Activated T-cell treated with anti-CD3 and anti-CD28 coated beads, Interleukin-2, amount 50 U/mL, for 1 hour (primary cell): ENCODE measurements at places on chromosomes 16 and 17.

- no peak for DNase-seq
These were observed 122.3 kb downstream of the GOSR1 start for GRCh38 chr17:30599428-30600059.

DNA sequence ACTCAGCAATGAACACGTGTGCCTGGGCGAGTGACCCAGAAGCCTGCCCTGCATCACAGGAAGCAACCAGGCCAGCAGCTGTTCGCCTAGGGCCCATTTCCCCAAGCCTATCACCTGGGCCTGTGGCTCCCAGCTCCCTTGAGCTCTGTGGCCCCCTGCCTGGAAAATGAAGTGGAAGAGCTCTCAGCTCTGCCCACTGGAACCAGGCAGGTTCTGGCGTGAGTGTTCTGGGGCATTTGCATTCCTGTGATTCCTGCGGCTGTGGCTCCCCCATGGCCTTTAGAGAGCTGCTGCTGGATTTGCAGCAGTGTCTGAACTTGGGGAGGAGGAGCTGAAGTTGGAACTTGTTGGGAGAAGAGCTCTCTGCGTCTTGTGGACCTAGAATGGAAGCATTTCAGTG lies 22.8 kb downstream of the PGS1 start:
- no peak for DNase-seq

GRCh38 chr17:74752415-74752814 lies 4.0 kb downstream of the NHERF1 start:
- DNase-seq: no peak

GRCh38 chr17:914561-914960 lies 65.0 kb downstream of the NXN start:
- no peak for DNase-seq

- DNase-seq: no peak
These were observed 43.7 kb downstream of the PKD1L3 start for GRCh38 chr16:71956486-71956885.

DNA sequence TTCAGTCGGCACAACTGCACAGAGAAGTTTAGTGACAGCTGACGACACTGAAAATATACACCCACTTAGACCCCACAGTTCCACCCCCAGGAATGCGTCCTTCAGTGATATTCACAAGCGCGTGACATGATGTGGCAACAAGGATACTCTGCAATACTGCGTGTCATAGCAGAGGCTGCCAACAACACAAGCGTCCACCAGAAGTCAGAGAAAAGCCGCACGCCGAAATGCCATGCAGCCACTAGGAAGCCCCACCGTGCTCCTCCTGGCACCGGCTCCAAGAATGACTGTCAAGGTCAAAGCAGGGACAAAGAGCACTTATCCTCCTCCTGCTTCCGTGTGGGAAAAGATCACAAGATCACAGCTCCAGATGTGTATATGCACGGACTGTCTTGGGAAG lies 3.5 kb downstream of the ATP2A3 start:
- DNase-seq: no peak

DNA sequence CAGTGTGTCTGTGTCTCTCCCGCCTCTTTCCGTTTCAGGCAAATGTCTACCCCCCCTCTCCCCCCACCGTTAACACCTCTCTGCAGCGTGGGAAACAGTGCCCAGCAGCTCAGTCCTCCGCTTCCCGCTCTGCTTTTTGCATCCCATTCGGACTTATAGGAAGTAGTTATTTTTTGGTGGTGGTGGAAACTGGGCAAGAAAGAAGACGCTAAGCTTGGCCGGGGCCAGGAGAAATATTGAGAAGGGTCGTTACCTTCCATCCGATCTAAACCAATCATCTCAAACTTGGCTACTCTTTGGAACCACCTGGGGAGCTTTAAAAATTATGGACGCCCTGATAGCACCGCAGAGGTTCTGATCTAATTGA lies 499 bp upstream of the HLF start:
- peak; percentile 20 for DNase-seq

DNA sequence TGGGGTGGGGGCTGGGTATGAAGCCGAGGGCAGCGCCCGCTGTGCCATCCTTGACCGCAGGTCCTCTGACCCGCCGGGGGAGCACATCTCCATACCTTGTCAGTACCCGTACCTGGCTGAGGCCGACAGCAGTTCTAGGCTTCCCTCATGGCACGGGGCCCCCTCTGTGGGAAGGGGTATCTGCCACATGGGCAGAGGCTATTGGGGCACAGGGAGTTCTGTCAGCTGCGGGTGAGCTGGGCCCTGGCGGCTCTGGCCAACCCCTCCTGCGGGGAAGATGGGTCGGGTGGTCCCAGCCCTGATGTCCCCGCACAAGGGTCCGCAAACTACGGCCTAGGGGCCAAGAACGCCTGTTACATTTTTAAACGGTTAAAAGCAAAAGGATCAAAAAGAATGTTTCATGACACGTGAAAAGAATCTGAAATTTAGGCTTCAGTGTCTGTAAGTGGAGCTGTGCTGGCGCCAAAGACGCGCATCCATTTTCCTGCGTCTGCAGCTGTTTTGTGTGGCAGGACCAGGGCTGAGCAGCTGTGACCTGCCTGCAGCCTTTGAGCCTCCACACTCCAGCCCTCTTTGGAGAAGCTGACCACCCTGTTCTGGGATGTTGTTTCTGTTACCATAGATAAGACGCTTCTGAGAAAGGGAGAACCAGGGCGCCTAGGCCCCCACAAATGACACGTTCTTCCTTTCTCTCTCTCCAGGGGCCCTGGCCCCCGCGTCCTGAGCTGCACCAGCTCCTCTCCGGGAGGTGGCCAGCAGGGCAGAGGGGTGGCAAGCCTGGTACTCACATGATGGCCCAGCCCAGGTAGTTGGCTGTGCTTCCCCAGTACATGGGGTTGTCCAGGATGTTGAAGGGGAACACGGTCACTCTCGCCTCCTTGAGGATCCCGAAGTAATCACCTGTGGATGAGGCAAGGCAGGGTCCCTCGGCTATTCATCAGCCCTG lies 12.7 kb upstream of the RASD1 start:
- DNase-seq: no peak

DNA sequence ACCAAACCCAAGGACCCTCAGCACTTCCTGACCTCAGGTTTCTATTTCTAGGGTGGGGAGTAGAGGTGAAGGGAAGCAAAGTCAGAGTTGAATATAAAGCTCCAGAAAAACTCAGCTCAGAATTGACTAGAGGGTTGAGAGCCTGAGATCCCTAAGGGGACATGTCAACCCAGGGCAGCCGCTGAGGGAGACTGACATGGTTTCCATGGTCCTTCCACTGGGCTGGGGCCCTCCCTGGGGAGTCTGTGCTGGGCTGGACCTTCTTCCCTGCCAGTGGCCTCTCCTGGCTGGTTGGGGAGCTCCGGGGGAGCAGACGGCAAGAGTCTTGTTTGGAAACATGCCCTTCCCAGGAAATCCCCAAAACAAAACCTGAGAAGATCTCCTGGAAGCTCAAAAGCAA lies 121.3 kb downstream of the METRNL start:
- no peak for DNase-seq

- DNase-seq: no peak
These were observed 271.1 kb upstream of the CCL2 start for GRCh38 chr17:33983824-33984574.

- DNase-seq: no peak
These were observed 65.4 kb downstream of the C16orf78 start for GRCh38 chr16:49439050-49439449.

DNA sequence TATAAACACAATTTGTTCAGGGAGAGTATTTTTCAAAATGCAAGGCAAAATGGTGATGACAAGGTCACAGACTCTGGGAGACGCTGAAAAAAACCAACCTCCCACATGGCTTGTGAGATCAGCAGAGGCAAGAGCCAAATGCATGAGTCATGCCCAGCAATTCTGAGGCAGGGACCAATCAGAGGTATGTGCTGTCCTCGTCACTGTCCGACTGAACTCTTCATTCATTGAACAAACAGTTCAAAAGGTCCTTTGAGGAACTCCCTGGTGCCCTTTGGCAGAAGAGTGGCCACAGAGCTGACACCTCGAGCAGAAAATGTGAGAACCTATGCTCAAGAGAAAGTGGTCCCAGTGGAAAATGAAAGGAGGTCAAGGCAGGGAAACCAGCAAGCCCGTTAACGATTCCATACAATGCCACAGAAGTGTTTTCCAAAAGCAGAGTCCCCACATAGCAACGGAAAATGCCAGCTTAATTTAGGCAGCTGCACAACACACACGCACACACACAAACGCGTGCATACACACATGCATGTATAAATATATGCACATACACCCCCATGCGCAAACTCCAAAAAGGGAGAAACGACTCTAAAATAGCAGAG lies 50.9 kb downstream of the CDH11 start:
- DNase-seq: no peak

DNA sequence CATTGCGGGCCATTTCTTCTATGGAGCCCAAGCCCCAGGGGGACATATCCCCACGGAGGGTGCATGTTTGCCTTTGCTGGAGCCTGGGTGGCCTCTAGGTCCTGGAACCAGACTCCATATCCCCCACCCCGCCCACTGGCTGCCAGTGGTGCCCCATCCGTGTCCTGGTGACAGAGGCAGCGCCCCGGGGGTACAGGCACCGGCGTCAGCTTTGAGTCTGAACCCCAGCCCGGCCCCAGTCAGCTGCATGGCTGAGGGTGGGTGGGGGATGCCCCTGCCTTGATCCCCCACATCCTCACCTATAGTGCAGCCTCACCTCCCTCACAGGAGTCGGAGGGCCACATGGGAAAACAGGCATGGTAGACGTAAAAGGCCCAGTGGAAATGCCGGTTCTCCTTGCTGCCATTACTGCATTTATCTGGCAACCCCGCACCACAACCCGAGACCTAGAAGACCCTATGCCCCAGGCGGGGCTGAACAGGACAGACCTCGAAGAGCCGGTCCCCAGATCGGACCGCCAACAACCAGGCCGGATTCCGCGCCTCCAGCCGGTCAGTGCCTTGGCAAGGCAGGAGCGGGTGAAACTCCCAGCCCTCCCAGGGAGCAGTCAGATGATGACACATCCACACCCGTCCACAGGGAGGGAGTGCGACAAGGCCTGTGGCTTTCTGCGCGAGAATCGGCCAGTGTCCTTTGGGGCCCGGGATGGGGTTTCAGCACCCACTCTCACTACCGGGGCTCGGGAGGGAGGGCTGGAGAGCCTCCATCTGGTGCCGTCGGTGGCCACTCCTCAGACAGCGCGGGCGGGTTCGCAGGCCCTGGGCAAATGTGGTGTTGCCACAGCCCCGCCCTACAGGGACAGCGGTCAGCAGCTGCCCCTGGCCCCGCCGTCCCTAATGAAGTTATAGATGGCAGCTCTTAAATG lies 11.9 kb upstream of the SSTR5 start:
- no peak for DNase-seq

DNA sequence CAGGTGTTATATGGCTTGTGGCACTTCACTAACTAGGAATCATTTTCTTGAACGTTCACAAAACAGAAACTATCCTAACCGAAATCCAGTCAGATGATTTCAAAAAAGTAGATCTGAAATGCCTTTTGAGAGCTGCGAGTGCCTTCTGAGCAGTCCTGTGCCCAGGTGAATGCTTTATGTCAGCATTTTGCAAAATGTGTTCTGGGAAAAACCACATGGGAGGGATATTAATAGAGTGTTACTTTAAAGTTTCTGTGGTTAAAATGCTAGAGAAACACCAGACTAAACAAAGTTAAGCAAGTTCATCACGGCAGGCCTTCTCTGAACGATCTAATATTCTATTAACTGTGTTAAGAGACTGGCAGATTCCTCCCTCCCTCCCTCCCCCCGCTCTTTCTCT lies 15.8 kb upstream of the RGS9 start:
- DNase-seq: no peak

GRCh38 chr17:63841350-63842172 lies 924 bp downstream of the SMARCD2 start:
- no peak for DNase-seq

DNA sequence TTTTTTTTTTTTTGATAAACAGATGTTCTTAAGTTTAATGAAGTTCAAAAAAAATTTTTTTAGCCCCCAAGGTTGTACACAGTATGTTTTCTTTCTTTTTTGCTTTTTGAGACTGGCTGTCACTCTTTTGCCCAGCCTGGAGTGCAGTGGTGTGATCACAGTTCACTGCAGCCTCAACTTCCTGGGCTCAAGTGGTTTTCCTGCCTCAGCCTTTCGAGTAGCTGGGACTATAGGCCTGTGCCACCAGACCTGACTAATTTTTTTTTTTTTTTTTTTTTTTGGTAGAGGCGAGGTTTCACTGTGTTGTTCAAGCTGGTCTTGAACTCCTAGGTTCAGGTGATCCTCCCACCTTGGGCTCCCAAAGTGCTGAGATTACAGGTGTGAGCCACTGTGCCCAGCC lies 12.8 kb downstream of the ITGAE start:
- no peak for DNase-seq

GRCh38 chr16:81729451-81729850 lies 49.6 kb upstream of the PLCG2 start:
- DNase-seq: no peak

DNA sequence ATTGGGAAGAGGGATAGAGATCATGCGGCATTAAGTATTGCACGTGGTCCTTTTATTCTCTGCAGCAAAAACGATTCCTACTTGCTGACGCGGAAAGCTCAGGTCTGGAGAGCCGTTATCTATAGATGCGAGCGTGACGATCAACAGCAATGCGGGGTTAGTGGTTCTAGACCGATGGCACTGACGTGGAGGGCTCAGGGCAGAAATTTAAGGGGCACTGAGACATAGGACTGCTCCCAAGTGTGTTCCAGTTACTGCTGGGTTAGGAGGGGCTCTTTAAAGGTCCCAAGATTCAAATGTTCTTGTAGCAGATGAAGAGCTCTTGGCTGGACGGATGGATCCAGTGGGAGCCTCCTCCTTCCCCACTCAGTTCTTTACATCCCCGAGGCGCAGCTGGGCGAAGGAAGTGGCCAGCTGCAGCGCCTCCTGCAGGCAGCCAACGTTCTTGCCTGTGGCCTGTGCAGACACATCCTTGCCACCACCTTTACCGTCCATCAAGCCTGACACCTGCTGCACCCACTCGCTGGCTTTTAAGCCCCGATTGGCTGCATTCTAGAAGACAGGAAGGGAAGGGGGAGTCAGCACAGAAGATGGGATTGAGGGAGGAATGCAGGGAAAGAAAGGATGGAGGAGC lies 732 bp upstream of the EXOSC6 start:
- DNase-seq: no peak

- DNase-seq: peak; percentile 44
These were observed 199.8 kb upstream of the CHMP6 start for GRCh38 chr17:80791758-80792284.

DNA sequence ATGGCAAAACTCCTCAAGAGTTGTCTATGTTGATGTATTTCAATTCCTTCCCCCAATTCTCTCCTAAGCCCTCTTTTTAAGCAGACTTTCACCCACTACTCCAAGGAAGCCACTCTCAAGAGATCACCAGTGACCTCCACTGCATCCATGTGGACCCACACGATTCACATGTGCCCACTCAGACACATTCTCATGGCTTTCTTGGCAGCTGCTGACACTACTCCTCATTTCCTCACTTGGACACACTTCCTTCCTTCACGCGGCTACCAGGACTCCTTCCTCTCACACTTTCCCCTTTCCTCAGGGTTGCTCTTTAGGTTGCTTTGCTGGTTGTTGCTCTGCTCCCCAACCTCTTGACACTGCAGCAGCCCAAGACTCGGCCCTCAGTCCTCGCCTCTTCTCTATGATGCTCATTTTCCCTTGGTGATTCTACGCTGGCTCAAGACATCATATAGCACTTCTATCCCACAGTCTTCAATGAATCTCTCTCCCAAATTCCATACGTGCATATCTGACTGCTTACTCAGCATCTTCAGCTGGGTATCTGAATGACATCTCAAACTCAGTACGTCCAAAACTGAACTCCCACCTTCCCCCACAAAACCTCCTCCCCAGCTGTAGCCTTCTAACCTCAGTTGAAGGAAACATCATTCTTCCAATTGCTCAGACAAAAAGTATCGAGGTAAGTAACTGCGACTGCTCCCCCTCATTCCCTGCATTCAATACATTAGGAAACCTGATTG lies 28.2 kb downstream of the HELZ start:
- DNase-seq: no peak
